ENCODE measurements at places on chromosomes 4 and X.

- DNase-seq: no peak
Observed at GRCh38 chrX:23981711-23982110, 45.3 kb downstream of the KLHL15 start.

GRCh38 chr4:164536814-164537213 lies 217.1 kb upstream of the SMIM31 start:
- peak; percentile 16 for DNase-seq

DNA sequence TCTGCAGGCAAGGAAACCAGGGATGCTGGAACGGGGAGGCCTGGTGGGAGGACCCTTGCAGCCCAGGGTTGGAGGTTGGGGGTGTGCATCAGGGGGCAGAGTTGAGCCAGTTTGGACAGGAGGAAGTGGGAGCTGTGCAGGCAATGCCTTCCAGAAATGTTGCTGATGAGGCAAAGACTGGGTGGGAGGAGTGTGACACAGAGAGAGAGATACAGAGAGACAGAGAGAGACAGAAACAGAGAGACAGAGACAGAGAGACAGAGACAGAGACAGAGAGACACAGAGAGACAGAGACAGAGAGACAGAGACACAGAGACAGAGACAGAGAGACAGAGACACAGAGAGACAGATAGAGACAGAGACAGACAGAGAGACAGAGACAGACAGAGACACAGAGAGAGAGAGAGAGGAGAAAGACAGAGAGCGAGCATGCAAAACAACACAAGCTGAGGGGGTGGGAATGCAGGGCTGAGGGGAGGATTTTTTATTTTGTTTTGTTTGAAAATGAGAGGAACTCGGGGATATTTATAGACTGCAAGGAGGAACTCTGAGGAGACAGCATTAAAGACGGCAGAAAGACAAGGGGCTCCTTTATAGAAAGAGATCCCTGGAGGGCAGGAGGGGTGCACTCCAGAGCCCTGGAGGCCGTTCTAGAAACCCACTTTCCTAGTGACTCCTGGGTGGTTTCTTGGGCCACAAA lies 1.9 kb upstream of the HAUS3 start:
- no peak for DNase-seq

- no peak for DNase-seq
Observed at GRCh38 chrX:50002067-50002714, 79.8 kb downstream of the CLCN5 start.

DNA sequence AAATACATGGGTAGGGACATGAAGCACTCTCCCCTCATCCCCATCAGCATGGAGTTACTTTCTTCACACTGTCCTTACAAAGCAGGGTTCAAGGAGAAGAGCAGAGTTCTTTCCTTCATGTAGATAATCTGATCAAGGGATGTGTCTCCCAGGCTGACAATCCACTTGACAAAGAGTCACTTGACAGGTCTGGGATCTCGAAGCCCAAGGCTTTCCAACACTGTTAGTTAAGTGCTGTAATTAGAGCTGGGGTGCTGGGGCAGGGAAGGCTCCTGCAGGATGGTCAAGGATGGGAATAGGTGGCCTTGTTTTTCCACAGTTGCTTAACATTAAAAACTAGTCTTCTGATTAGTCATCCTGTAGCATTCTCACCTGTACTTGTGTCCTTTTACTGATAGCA lies 38.0 kb downstream of the CCNG2 start:
- no peak for DNase-seq

- no peak for DNase-seq
Observed at GRCh38 chrX:115940348-115940747, 230.2 kb upstream of the AGTR2 start.

GRCh38 chrX:70549429-70549828 lies 104.8 kb downstream of the DLG3 start:
- no peak for DNase-seq

DNA sequence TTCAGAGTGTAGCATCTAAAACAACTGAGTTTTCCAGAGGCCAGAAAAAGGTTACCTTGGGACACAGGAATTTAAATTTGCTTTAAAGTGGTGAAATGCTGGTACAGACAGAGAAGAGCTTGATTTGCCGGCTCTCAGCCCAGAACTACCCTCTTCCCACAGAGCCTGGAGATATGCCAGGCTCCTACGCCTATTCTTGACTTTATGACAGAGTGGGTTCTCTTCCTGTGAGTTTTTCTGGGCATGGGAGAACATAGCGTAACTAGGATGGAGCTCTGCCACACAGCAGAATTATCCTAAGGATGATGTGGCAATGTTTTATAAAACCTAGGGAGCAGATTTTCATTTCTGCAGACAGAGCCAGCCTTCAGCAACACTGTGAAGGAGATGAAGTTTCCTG lies 241.8 kb downstream of the GRIA3 start:
- DNase-seq: no peak

- DNase-seq: no peak
Observed at GRCh38 chrX:129006491-129006890, 516.8 kb downstream of the SMARCA1 start.

- DNase-seq: no peak
Observed at GRCh38 chrX:71475785-71476540, 56.9 kb upstream of the OGT start.

GRCh38 chr4:87235020-87235671 lies 14.7 kb upstream of the KLHL8 start:
- DNase-seq: no peak

- no peak for DNase-seq
Observed at GRCh38 chr4:81667539-81667938, 195.8 kb upstream of the RASGEF1B start.

- DNase-seq: no peak
Observed at GRCh38 chr4:508675-509638, 9.9 kb downstream of the PIGG start.

- DNase-seq: no peak
Observed at GRCh38 chrX:70241501-70241900, 7.0 kb downstream of the AWAT1 start.

DNA sequence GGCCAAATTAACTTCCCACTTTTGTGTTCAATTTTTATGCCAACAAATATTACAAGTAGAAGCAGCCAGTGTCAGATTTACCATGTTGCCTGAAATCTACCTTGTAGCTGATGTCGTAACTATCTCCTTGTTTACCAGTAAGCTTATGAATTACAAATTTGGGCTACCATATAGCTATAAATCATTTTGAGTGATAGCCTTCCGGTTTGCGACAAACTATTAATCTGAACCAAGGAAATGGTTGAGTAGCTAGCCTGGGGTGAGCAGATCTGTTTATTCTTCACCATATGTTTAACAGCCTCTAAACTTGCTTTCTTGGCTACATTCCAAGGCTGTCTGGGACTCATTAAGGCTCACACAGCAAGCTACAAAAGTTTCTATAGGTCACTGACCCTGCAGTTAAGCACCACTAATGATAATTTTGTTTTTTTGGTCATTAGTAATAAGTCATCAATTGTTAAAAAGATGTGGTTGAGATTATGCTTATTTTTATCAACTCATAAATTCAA lies 218.7 kb upstream of the SPOCK3 start:
- DNase-seq: no peak

GRCh38 chr4:90375081-90375480 lies 247.9 kb downstream of the CCSER1 start:
- peak; percentile 47 for DNase-seq

DNA sequence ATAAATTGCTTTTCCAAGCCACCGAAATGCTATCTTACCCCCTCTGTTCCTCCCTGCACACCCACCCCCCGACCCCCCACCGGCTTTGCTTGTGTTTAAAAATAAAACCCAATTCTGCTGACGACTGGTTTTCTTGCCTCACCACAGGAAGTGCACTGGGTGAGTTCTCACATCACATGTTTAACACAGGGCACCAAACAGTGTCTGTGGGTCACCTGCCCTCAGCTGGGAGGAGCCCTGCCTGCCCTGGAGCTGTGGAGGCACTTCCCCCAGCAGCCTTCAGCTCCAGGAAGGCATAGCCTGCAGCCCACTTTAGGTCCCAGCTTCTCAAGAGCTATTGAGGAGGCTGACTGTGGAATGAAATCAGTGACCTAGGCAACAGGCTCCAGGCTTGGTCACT lies 8.8 kb downstream of the TMEM255A start:
- no peak for DNase-seq

DNA sequence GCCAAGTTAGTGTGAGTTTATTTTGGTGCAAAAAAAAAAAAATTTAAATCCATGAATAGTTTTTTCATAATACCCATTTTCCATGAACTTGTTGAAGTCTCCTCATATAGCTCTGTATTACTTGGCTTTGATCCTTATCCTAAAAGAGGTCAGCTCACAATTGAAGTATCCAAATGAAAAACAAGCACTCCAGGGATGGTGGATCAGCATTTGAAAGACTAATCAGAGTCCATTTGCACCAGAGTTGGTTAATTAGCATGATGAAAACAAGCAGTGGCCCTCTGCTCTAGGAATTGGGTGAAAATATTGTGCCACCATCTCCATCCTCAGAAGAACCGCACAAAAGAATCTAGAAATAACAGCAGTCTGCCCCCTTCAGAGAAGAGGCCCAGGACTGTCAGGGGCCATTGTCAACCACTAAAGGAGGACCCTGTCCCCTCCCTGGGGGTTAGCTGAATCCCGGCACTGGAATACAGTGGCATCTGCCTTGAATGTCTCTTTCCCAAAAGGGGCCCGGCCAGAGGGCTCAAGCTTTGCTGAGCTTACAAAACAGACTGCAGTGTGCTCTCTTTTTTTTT lies 24.7 kb downstream of the SH3KBP1 start:
- DNase-seq: no peak

DNA sequence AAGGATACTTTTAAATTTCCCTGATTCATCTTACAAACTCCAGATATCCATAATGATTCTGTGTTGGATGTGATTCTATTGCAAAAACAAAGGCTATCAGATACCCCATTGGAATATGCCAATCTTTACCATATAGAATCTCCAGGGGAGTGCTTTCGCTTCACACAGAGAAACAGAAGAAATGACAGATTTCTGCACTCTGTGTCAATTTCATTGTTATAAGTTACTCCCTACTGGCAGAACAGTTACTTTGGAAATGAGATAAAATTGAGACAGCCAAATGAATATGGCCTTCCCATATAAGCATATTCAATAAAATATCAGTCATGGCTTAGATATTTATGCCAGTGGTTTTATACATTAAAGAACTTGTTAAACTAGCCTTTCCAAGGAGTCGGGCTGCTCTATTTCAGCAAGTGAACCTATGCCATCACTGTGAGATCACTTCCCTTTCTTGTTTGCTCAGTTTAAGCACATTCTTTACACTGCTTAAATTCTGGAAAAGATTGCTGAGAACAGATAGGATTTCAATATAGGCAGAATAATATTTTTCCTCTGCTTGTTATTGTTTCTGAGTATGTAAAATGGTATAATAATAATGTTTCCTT lies 127.5 kb upstream of the ANXA10 start:
- no peak for DNase-seq

- DNase-seq: no peak
Observed at GRCh38 chrX:77087529-77088169, 359.5 kb upstream of the FGF16 start.

DNA sequence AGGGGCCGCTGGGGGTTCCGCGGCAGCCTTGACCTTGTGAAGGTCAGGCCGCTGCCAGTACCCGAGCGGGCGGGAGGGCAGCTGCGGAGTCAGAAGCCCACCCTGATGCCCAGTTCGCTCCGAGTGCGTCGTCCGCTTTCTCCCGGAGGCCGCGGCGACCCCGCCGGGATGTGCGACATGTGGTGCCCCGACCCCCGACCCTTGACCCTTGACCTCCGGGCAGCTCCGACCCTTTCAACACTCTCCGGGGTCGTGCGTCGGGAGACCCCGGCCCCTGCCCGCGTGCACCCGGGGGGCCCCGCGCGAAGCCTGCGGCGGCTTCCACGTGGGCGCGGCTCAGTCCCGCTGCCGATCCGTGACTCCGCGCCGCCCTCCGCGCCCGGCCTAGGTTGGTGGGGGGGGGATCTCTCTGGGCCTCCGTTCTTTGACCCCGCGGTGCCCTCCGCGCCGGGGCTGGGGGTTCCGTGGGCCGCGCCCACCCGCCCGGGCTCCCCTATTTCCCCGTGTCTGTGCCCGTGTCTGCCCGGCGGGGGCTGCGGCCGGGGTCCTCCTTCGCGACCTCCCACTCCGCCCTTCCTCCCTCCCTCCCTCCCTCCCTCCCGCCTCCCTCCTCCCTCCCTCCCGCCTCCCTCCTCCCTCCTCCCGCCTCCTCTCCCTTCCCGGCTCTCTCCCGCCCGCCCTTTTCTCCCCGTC lies 609 bp upstream of the SLC25A6 start:
- DNase-seq: no peak

GRCh38 chr4:181157647-181158046 lies 1085.6 kb upstream of the TENM3 start:
- no peak for DNase-seq

- no peak for DNase-seq
Observed at GRCh38 chr4:174707051-174707676, 121.9 kb downstream of the GLRA3 start.

DNA sequence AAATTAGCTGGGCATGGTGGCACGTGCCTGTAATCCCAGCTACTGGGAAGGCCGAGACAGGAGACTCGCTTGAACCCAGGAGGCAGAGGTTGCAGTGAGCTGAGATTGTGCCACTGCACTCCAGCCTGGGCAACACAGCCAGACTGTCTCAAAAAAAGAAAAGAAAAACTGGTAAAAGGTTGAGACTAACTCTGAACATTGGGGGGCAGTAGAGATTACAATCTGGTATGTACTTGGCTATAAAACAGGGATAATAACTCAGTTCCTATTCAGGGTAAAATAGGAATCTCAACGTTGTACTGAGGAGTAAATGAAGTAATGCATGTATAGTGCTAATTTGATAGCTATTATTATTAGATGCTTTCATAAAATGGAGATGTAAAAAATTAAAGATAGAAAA lies 12.5 kb upstream of the KLF8 start:
- DNase-seq: no peak

- no peak for DNase-seq
Observed at GRCh38 chrX:155434906-155435743, 23.3 kb downstream of the F8A3 start.

DNA sequence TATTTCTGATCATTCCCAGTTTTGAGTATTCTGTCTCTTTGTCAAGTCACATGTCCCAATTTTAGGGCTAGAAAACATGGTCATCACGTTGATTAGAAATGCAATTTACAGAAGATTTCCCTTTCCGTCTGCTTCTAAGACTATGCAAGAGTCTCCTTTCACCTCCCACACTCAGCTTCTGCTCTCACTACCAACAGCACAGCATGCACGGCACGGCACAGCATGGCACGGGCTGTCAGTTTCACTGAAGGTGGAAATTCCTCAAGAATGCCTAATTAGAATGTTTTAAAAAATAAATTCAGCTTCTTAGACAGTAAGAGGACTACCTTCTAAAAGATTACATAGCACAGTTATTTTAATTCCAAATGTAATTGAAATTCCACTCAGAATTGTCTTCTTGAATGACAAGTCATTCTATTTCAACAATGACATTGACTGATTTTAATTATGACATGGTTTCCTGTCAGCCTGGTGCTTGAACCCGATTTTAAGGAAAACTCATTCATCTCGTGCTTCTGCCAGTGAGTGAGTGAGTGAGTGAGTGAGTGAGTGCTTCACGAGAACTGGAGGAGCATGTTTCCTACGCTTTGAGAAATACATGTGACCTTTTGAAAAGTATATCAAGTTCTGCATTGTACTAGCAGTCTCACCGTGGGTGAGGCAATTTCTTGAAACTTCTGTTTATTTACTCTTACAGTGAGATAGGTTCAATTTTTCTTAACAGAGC lies 124.8 kb upstream of the SORBS2 start:
- DNase-seq: no peak
